ENCODE measurements at places on chromosomes 12 and 14. TPM values are rescaled to one million over a fixed set of nuclear protein-coding genes. Genes with fewer than 3 reads are reported as not detected.
A peak's percentile ranks its signal among the peaks of the same experiment; 100 is the strongest.

- DNase-seq, result no peak
Observed at GRCh38 chr14:51094282-51094821, 553 bp downstream of the TRIM9 start.

GRCh38 chr12:31991815-31992214, 32.6 kb downstream of the RESF1 start:
- DNase-seq, result no peak

GRCh38 chr12:110108309-110109036, 15.7 kb upstream of the IFT81 start:
- DNase-seq, result no peak

DNA sequence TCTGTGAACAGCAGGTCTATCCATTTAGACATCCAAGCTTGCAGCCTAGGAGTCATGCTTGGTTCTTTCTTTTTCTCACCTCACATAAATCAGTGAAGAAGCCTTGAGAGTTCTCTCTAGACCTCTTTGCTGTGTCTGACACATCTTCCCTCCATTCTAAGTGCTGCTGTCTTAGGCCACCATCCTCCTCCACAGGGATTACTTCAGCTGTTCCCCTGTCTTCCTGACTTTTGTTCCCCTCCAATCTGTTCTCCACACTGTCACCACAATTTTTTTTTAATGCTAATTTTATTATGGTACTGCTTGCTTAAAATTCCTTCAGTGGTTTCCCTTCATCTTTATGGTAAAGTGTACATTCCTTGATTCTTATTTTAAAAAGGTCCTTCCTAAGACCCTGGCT, 71.8 kb downstream of the DERA start:
- DNase-seq, result no peak

DNA sequence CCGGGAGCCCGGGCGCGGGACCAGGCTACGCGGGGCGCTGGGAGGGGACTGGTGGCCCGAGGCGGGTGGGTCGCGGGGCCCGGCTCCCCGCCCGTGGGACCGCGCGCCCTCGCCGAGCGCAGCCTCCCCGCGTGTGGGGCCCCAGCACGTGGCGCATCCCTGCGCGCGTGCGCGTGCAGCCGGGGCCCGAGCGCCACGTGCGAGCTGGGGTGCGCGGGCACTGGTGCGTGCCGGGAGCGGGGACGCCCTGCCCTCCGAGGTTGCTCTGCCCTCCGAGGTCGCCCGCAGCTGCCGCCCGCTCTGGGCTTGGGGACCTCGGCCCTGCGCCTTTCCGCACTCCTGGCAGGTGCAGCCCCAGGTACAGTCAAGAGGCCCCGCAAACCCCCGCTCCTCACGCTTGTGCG, 365 bp upstream of the CCDC88C start:
- peak; percentile 74 for DNase-seq

DNA sequence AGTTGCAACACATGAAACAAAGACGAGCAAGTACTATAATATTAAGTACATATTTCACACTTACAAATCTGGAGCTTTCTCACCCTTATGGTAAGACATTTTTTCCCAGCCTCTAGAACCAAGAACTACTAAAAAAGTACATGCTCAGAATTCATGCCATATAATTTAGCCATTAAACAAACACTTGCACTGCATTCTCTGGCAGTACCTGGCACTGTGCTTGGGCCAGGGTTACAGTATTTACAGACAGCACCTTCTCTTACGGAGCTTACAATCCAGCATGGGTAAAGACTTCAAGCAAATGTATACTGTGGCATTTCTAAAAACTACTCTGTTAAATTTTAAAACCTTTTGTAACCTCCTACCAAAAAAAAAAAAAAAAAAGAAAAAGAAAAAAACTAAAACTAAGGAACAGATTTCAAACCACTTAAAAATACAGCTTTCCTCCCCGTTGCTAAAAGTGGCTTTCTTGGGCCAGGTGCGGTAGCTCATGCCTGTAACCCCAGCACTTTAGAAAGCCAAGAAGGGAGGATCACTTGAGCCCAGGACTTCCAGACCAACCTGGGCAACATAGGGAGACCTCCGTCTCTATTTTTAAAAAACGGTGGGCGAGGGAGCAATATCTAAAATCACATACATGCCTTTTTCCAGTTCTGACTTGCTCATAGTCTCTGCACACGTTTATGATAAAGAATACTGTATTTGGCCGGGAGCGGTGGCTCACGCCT, 956 bp downstream of the GNPTAB start:
- DNase-seq, result peak; percentile 32

Gene TOMM20L
- not detected for total RNA-seq

GRCh38 chr12:124622331-124622730, 54.9 kb upstream of the NCOR2 start:
- DNase-seq, result no peak

DNA sequence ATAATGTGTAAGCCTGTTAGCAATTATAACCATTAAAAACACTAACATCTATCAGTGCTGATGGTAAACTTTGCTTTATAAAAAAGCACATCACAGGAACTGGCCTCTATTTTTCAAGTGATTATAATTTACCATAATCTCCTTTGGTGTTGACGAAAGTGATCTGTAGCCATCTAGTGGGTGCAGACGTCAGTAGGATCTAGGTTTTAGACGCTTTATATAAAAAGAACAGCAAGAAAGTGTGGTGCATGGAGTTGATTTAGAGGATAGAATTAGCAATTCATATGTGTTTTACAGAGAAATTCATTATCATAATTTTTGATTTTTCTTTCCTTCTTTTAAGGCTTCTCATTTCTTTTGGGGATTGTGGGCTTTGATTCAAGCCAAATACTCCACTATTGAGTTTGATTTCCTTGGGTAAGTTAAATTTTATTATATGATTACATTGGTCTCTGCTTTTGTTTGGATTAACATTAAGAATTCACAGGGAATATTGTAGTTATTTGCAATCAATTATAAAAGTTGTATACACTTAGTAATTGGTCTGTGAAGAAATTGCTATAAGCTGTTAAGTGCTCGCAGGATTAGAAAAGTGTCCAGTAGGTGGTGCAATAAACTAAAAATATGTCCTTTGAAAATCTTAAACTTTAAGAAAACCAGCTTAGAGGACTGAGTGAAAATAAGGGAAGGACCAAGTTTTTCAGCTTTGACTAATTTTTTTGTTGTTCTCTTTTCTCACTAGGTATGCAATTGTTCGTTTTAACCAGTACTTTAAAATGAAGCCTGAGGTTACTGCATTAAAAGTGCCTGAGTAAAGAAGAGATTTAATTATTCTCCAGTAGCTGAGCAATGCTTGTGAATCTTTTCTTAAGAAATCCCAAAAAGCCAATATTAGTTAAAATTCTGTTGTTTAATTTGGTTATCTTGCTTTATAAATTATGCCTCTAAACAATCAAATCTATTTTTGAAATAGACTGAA, 59.5 kb downstream of the ETNK1 start:
- peak; percentile 59 for DNase-seq

DNA sequence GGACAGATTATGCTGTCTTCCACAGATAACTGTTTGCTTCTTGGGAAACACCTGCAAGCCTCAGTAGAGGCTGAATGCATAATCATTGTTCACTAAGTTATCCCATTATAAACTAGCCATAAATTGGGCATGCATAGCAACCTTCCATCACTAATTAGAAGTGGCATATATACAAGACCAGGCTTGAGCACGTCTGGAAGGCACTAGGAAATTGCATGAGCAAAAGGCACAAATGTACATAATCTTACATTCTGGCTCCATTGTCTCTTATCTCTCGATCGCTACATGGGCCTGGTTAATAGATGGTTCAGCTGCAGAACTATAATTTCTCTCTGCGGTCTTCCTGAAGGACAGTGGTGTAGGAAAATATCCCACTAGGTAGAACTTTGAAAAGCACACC, 679.2 kb downstream of the RPL10L start:
- DNase-seq, result no peak

GRCh38 chr12:24896171-24896570, 52.7 kb downstream of the BCAT1 start:
- no peak for DNase-seq

DNA sequence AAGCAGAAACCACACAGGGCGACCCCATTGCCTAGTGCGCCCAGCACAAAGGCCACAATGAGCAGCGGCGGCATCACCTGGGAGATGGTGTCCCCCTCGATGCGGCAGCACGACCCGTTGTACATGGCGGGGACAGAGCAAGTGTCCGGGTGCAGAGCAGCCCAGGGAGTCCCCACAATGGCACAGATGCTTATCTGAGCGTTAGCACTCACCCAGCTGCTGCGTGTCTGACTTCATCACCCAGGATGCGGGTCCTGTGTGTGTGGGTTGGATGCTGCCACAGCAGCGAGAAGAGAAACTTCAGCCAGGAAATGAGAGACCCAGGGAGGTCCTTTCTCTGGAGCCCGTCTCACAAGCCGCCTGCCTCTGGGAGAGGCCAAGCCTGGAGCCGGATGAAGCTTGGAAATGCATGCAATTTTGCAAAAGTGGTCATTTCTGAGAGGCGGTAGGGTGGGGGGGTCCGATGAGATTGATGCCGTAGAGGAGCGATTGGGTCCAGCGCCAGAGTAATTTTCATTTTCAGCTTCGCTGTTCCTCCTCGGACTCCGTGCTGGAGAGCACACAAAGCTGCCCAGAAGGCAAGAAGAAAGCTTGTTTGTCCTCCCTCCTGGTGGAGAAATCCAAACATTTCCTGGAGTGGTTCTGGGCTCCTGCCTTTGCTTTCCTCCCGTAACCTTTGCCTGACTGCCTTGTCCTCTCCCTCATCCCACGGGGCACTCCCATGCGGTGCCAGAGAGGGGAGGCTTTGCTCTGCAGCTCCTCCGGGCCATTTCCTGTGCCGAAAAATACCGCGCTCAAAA, at the start of gene HCAR1:
HCAR1 (minus strand) TSS at position 630 of the 800 bp plus-strand sequence; CDS start at position 125, 505 bp downstream.
- no peak for DNase-seq

Gene OTOGL
- 0.42 TPM for total RNA-seq

Gene SERPINA12
- total RNA-seq, result 0.05 TPM

Gene ATP23
- total RNA-seq, result 36.0 TPM

DNA sequence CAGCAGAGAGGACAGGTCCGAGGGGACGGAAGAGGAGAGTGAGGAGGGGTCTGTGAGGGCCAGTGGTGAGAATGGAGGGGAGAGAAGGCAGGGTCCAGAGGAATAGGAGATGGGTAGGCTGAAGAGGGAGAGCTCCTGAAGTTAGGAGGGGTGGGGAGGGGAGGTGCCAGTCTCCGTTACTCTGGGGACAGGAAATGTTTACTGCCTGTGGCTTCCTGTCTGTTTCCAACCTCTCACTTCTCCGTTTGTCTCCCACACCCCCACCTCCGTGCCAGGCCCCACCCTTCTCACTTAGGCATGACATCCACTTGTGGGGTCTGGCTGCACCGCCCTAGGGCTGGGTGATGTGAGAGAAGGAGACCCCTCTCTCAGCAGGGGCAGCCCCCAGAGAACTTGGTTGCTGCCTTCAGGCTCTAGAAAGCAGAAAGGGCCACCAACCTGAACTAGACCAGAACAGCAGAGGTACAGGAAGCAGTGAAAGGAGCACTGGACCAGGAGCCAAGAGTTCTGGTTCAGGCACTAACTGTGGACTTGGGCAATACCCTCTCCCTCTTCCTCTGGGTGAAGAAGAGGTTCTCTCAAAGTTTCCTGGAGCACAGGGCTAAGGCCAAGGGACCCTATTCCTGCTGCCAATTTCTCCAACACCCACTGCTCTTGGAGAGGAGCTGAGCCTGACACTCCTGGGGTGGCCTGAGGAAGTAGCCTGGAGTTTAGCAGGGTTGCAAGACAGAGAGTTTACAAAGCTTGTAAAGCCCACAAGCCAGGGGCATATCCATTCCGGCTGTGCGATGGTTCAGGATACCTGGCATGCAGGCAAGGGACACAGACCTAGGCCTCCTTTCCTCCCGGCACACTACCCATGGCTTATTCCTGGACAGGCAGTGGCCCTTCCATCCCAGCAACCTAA, 5.5 kb downstream of the ITGA5 start:
- DNase-seq, result peak; percentile 54

GRCh38 chr12:41510470-41510869, 322.4 kb downstream of the PDZRN4 start:
- DNase-seq, result no peak

Gene KRT73
- 0.28 TPM for total RNA-seq

Gene KLRC1
- total RNA-seq, result 0.80 TPM

GRCh38 chr12:20272801-20273200, 95.5 kb upstream of the PDE3A start:
- no peak for DNase-seq

GRCh38 chr14:68247274-68247673, 427.7 kb downstream of the RAD51B start:
- DNase-seq, result no peak

- no peak for DNase-seq
Observed at GRCh38 chr12:19885093-19885812, 446.0 kb downstream of the AEBP2 start.

Gene TMTC2
- total RNA-seq, result 5.1 TPM

GRCh38 chr12:16348435-16349130, 1.1 kb downstream of the MGST1 start:
- DNase-seq, result no peak

Gene CELA1
- 0.09 TPM for total RNA-seq

Gene TAS2R42
- 0.09 TPM for total RNA-seq

Gene KCNMB4
- 3.4 TPM for total RNA-seq

DNA sequence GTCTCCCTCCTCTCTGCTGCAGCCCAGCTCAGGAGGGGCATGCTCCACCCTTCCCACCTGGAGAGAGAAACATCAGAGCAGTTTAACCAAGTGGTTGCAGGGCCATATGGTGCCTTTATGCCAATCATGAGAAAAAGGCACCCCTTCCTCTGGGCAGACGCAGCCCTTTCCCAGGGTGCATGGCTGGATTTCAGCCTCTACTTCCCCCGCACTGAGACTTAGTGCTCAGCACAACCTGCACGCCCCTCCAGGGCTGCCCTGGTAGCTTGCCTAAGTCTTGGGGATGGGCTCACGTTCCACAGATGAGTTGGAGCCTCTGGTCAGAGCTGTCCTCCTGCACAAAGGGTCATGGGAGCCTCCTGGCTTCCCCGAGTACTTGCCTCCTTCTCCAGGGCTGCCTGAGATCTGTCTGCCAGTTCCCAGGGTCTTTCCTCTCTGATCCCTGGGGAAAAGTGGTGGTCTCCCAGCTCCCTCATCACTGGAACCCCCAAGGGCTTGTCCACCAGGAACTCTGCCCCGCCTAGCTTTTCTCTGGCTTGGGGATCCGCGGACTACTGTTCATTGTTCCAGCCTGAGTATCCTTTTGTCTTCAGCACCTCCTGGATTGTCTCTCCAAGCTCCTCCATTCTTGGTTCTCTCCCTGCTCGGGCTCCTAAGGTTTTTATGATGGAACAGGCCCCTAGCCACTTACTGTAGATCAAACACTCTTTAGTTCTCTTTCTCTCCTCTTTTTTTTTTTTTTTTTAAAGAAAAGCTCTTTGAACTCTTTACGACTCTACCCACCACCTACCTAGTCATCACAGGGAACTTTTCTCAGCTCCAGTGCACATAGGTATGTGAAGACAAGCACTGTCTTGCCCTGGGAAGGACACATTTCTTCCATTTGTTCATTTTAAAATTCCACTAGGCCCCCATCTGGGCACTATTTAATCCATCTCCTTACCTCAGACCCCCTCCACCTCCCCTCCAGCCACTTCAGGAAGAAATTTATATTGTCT, 6.1 kb upstream of the KRT74 start:
- DNase-seq, result no peak

Gene AMHR2
- total RNA-seq, result 0.05 TPM

DNA sequence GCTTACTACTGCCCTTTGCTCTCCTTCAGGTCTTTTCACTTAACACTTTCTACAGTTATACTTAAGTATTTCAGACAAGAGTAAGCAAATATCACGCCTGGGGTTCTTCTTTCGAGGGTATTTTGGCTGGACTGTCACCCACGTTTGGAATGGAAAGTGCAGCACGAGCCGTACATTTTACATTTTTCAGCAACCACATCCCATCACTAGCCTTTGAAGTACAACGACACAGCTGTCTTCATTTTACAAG, 349 bp upstream of the FAM177A1 start:
- DNase-seq, result no peak

GRCh38 chr12:48937170-48937569, 11.9 kb upstream of the FKBP11 start:
- no peak for DNase-seq

All from thymus (tissue), 14 donors.